Lung microvascular endothelial cell (primary cell): ENCODE measurements at places on chromosomes 7 and 10. TPM values are rescaled to one million over a fixed set of nuclear protein-coding genes. Genes with fewer than 3 reads are reported as not detected.

GRCh38 chr7:98509836-98510235 is 107.2 kb upstream of the NPTX2 start:
- DNase-seq, result no peak

DNA sequence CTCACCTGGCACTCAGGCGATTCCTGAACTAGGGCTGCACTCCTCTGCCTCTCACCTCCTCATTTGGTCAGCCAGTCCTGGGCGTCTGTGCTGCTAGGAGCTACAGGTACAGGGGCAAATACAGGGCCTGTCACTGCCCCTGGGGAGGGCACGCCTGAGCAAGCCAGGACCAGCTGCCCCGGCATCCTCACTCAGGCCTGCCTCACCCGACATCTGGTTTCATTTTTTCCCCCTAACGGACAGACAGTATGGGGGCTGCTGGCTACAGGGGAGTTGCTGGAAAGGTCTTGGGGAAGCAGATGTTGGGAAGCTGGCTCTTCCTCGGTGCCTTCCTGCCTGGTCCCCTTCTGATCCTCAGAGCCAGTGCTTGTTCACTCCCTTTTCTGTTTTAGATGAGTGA is 77.3 kb upstream of the PPIF start:
- DNase-seq, result no peak

DNA sequence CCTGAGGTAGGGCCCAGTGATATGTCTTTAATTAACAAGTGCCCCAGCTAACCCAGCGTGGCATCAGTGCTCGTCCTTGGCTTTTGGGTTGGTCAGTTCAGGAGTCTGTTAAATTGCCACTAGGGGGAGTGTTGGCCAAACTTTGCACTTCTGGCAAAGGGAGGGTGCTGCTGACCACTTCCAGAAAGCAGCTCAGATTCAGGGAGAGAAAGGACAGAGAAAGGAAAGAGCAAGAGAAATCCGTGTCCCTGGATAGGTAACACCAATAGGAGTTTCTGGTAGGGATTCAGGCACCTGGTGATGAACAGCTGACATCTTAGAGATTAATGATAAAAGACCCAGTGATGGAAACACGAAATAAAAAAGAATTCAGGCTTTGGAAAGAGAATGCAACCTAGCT is 243.1 kb upstream of the AOAH start:
- peak; percentile 78 for DNase-seq

- DNase-seq, result peak; percentile 49
These were observed 11.8 kb upstream of the RRP12 start for GRCh38 chr10:97412891-97413304.

- DNase-seq, result peak; percentile 39
These were observed 31.6 kb downstream of the GRB10 start for GRCh38 chr7:50751146-50751545.

- DNase-seq, result peak; percentile 95
These were observed 107.9 kb downstream of the JCAD start for GRCh38 chr10:29951441-29951931.

The CFAP43 gene
- total RNA-seq, result under 0.01 TPM in 2 replicates

The CCDC146 gene
- 0.65 and 0.79 TPM in 2 replicates for total RNA-seq

DNA sequence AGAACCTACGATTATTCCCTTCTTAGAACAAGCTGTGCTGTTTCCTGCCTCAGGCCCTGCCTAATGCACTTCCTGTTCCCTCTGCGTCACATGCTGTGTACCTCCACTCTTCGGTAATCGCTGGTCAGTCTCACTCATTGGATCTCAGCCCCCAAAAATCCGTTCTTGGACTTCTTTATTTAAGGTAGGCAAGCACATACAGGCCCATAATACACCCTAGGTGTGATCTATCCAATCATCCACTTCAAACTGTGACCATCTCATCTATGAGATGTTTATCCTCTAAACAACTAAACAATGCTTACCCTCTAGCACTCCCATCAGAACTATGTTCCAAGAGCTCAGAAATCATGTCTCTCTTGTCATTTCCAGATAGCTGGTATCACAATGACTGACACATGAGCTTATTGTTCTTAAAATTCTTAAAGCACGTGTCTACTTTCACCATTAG is 83.9 kb downstream of the CADPS2 start:
- peak; percentile 69 for DNase-seq

- no peak for DNase-seq
These were observed 13.7 kb downstream of the DRGX start for GRCh38 chr10:49382226-49382625.
